IMR-90 (cell line): ENCODE measurements at places on chromosomes 5 and 9. TPM values are rescaled to one million over a fixed set of nuclear protein-coding genes. Genes with fewer than 3 reads are reported as not detected.

The TBC1D9B gene
- 18.3 and 58.6 TPM in 2 replicates for total RNA-seq

The PCDHB8 gene
- total RNA-seq, result 0.18 and 0.28 TPM in 2 replicates

The ANKRD55 gene
- total RNA-seq, result 0.28 TPM in 1 of 2 replicates, not detected in the other

The KCNV2 gene
- total RNA-seq, result not detected in 2 replicates
